ENCODE measurements at places on chromosomes 11 and 22. TPM values are rescaled to one million over a fixed set of nuclear protein-coding genes. Genes with fewer than 3 reads are reported as not detected.

The MYRF gene
- 20.8 TPM for total RNA-seq

The OR51B5 gene
- 0.47 TPM for total RNA-seq

The EHF gene
- total RNA-seq: 0.73 TPM

The CCDC116 gene
- total RNA-seq: not detected

The RASGRP2 gene
- 0.88 TPM for total RNA-seq

The PGR gene
- not detected for total RNA-seq

The MAJIN gene
- total RNA-seq: not detected

The CDC45 gene
- total RNA-seq: 26.5 TPM

The DUSP8 gene
- 1.3 TPM for total RNA-seq

Measured in A549 treated with ZK216348 at 1 μM for 4 hours (cell line).